Immature natural killer cell (primary cell): ENCODE measurements at places on chromosomes 1 and 21. TPM values are rescaled to one million over a fixed set of nuclear protein-coding genes. Genes with fewer than 3 reads are reported as not detected.

DNA sequence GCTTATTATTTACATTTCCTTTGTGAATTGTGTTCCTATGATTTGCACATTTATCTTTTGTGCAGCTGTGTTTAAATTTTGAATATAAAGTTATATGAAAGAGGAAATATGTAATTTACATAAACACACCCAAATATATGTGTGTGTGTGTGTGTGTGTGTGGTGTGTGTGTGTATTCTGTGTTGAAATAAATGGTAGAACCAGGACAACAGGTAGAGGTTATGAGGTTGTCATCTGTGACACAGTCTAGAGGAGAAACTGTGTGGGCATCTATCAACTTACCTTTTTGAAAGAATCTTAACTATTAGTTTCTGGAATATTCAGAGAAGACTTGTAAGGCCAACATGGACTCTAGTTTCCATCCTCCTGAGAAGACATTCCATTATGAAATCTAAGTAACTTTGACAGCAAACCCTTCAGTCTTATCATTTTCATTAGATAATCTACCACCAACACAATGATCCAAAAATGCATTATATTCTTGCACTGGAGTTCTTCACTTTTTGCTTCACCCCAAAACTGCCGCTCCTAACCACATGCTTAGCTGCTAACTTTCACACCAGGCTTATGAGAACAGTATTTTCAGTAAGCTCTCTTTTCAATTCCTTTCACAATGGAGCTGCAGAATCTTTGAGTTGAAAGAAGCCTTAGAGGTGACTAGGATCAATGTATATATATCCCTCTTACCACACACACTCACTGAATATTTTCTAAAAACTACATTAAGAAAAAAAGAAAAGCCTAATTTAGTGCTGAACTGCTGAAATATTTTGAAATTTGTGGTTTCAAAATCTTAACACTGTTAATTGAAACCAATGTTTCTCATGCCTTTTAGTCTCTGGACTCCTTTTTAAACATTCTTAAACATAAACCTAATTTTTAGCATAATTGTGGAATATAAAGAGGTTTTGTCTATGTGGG, 21.8 kb downstream of the PTPRC start:
- peaks cover 16% of the 10 kb centered on the region for H3K36me3 ChIP-seq
- peaks cover 5% of the 10 kb centered on the region for H3K27me3 ChIP-seq
- peak; percentile 70 for DNase-seq
- peaks cover 95% of the 10 kb centered on the region for H3K4me1 ChIP-seq

GRCh38 chr1:178345807-178346206, 151.0 kb downstream of the CLEC20A start:
- H3K4me1 ChIP-seq = no peaks in the 10 kb centered on the region
- DNase-seq = no peak
- no peak overlapping the region for H3K27ac ChIP-seq
- H3K4me3 ChIP-seq = no peak overlapping the region
- H3K27me3 ChIP-seq = peaks cover 2% of the 10 kb centered on the region

DNA sequence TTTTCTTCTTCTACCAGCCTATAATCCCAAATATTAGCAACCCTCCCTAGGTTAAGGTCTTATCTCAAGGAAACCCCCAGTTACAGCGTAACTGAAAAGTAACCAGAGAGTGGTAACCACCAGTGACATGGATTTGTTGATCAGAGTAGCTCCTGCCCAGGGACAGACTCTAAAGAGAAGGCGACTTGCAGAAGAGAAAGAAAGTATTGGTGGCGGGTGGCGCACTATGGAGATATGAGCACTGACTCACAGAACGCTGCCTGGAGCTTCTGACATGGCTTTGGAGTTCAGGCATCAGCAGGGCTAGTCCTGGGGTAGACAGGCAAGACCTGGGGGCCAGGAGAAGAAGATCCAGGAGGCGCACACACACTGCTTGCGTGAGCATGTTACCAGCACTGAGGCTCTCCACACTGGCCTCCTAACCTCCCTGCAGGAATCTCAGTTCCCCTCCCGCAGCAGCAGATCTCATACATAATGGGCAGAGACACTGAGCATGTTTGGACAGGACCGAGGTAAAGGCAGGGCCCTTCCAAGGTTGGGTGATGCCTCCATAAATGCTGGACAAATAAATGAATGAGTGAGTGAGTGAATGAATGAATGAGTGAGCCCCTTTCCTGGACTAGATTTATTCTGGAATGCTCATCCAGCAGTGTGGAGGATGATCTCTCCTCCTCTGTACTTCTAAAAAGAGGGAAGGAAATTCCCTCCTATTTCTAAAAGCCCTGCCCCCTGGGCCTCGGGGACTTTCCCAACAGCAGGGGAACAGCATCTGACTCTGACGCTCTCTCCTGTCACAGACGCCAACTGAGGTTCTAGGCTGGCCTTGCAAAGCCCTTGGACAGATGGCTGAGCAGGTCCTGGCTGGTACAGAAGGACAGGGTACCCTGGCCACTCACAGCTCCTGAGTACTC, 175.5 kb downstream of the CLIC6 start:
- peaks cover 10% of the 10 kb centered on the region for H3K36me3 ChIP-seq
- no peak overlapping the region for H3K4me3 ChIP-seq
- no peaks in the 10 kb centered on the region for H3K27me3 ChIP-seq
- peak overlapping the region; percentile 82 for H3K27ac ChIP-seq
- peaks cover 51% of the 10 kb centered on the region for H3K4me1 ChIP-seq

FBXO44 gene
- polyA plus RNA-seq = 8.6 TPM

CFHR1 gene
- polyA plus RNA-seq = not detected
